ENCODE measurements at places on chromosomes 12 and 14.

DNA sequence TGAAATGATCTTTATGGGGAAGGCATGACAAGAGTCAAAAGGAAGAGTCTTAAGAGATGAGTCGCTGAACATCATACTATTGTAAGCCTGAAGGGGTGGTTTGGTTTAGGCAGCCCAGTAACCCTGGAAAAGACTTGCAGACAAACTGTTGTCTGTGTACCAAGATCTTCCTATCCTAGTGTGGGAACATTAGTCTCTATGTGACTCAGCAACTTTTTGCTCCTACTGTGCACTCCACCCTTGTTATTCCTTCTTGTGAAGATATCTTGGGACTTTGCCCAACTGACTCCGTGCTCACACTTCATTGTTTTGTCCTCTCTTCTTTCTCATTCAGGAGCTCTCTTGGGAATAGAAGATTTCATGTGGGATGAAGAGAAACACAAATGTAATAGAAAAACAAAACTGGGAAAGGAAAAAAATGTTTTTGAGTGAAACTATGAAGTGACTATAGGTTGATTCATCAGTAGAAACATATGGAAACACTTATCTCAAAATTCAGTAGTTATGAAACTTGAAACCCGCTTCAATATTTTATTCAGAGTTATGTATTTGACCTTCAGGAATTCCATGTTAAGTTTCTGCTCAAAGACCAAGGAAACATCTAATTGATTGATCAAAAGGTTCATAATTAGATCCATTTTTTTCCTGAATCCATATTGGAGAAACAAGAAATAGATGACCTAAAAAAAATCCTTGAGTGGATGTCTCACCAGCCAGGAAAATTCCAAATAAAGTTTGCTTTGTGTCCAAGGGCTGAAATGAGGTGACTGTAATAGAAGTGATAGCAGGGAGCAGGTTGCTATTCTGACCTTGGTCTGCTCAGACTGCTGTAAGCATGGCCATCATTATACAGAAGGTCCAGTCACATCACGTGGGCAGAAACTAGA, 67.2 kb downstream of the BTG1 start:
- no peak for DNase-seq

DNA sequence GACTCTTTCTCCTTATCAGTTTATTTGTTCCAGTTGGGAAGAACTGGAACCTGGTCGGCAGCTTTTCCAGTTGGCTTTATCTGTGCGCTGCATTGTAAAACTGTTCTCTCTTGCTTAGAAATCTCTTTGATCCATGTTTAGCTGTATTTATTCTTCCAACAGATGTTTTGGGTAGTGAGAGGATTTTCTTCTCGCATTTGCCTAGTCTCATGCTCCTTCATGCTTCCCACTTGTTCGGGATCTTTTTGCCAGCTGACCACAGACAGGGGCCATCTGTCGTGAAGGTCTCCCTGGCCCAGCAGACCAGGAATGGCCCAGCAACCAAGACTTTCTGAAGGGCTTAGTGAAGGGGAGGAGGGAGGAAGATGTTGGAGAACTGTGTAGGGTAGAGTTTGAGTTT, 21.6 kb downstream of the NTF3 start:
- DNase-seq = no peak

DNA sequence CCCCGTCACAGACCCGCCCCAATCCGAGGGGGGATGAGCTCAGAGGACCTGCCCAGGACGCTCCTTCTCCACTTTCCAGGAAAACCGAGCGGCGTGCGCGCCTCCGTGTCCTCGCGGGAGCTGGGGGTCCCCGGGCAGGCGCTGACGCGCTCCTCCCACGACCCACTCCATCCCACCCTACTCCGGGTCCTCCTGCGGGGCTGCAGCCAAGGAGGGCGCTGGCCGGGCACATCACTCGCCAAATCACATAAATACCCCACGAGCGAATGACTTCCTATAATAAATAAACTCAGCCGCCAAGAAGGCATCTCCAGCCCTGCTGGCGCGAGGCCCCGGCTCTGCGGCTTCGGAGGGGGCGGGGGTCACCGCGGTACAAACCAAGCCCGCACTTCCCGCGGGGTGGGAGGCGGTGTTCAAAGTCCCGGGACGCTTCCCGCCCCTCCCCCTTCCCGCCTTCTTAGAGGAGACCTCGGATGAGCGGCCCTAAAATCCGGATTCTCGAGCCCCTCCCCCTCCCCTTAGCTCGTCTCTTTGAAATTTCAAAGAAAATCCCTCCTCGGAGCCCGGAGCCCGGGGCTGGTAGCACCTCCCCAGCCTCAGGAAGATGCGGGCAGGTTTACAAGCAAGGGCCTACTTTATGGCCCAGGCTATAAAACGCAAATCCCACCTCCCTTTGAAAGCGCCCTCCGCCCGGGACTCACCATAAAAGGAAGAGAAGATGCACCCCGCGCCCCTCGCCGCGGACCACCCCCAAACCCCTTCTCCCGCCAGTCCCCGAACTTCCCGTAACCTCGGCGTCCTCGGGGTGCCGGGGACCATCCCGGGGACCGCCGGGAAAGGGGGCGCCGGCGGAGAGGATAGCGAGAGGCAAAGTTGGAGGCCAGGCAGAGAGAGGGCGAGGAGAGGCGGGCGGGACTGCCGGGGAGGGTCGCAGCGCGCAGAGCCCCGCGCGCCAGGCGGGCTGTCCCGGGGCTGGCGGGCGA, 712 bp upstream of the FZD10 start:
- no peak for DNase-seq

DNA sequence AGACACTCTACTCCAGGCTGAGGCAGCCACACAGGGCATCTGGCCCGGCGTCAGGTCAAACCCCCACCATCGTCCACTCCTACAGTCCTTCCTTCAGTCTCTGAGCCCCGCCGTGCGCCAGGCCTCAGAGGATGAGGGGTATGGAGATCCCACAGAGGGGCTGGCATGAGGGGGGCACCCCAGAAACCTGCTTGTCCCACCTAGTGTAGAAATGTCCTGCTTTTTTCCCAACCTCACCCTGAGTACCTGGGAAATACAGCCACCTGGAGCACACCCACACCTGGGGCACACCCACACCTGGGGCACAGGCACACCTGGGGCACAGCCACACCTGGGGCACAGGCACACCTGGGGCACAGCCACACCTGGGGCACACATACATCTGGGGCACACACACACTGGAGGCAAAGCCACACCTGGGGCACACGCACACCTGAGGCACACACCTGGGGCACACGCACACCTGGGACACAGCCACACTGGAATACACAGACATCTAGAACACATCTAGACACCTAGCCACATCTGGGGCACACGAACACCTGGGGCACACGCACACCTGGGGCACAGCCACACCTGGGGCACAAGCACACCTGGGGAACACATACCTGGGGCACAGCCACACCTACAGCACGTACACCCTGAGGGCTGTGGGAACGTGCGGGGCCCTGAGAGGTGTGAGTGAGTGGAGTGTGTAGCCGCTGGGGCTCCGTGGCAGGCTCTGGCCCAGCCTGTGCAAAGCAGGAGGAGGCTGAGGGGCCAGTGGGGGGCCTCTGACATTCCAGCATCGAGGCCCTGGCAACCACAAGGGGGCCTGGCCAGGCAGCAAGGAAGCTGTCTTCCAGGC, 18.4 kb downstream of the AKT1 start:
- no peak for DNase-seq

DNA sequence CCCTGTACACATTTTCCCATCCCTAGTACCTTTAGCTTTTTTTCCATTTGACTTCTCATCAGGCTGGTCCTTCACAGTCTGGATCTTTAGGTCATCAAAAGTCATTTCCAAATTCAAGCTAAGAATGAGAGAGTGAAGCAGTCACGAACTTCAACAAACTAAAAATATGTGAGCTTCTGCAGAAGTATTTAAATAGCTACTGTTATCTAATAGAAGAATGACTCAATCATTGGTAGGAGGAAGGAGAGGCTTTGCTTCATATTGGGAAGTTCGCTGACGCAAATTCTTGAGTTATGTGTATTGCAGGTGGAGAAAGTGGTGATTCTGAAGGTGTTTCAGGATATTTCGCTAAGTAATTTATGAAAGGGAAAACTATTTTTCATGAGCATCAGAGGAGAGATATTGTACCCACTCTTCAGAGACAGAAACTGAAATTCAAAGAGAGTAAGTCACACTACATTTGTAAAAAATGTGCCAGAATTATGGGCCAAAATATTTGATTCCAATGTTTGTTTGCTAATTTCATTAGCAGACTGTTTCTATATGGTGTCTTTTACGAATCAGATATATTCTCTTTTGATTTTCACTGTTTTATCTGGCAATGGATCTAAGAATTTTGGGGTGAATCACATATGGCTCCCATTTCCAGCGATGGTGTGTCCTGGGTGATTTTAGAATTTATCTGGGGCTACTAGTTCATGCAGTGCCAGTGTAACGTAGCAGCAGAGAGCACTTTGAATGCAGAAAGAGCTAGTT, at the start of gene OLR1:
TSS of gene OLR1 (minus strand) at position 160 of the 756 bp plus-strand sequence. CDS start at position 105, 55 bp downstream.
- DNase-seq = no peak
